ENCODE measurements at places on chromosomes 1 and 21.
A peak's percentile ranks its signal among the peaks of the same experiment; 100 is the strongest.

GRCh38 chr1:186189156-186189555 lies 185.9 kb downstream of the TPR start:
- DNase-seq: no peak

GRCh38 chr1:162530307-162530987 lies 31.1 kb upstream of the UAP1 start:
- DNase-seq: no peak

GRCh38 chr1:77282187-77282865 lies 507 bp downstream of the AK5 start:
- DNase-seq: peak; percentile 11

DNA sequence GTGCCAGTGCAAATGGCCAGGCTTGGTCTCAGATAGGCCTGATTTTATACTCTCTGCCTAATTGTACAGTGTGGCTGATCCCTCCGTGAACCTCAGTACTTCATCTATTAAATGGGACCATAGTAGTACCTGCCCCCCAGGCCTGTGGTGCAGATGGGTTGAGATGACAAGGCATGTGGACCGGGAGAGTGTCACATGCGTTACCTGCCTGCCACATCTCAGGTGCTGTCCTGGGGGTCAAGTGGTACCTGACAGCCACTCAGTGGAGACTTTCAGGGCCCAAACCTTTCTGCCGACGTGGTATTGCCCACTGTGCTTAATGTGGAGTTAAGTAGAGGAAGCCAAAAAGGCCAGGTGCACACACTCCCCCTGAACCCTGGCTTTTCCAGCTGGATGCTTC lies 197.3 kb downstream of the FOXD2 start:
- DNase-seq: no peak

- no peak for DNase-seq
These were observed 5.4 kb downstream of the BLACAT1 start for GRCh38 chr1:205450448-205450847.

GRCh38 chr1:61093525-61094137 lies 11.3 kb downstream of the NFIA start:
- no peak for DNase-seq

GRCh38 chr1:97905141-97905940 lies 15.5 kb downstream of the DPYD start:
- no peak for DNase-seq

DNA sequence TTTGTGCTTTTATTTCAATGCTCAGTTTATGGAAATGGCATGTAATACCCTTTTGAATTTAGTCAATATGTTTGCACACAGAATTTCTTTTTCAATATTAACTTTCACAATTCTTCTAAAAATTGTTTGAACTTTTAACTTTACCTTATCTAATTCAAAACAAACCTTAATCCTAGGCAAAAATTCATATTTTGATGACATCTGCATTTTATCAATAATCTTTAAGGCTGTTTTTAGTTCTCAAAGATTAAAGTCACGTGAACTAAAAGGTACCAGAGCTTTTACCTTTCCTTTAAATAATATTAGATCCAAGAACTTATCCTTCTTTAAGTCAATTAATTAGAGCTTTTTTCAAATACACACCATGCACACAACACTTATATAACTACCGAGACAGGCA lies 218.9 kb upstream of the NCAM2 start:
- no peak for DNase-seq

- DNase-seq: peak; percentile 62
These were observed 543 bp upstream of the EPHB2 start for GRCh38 chr1:22709891-22710700.

DNA sequence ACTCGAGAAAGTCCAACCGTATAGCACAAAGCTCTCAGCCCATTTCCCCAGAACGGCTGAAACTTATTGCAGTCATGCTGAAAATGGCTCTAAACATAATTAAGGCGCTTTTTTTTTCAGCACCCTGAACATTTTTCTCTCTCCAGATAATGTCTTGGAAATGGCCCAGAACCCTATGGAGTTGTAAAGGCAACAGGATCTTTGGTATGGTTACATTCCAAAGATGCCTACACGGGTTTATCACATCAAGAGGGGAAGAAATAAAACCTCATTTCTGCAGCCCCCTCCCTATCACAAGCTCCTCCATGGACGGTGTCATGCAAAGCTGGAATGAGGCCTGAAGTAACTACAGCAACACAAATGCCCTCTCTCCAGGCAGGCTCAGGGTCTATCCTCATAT lies 126.4 kb upstream of the GALNT2 start:
- no peak for DNase-seq

DNA sequence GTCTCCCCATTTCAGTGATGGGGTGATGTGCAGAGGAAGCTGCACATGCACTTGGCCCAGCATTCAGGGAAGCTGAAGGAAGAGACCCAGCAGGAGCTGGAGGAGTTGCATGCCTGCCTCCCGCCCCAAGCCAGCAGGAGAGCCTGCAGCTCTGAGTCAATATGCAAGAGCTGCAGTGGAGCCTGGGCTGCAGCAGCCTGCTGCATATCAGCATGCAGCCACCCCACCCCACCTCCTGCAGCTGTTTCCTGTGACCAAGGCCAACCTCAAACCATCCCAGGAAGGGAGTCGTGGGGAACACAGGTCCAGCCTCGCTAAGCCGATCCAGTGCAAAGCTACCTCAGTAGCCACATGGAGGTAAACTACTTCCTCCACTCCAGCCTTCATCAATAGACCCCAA lies 18.9 kb downstream of the AGT start:
- no peak for DNase-seq

DNA sequence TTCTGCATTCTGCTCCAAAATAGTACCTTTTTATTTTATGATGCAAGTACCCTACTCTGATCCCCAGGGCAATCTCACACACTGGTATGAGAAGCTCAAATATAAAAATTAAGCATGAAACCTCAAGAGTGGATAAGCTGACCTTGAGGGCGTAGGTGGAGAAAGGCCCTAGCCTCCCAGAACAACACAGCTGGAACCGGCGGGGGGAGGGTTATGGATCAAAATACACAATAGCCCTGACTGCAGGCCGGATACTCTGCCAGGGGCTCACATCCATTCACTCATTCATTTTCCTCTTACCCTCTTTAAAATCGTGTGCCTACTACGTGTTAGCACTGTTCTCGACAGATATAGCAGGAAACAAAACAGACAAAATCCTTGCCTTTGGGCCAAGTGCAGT lies 32.8 kb upstream of the ECE1 start:
- DNase-seq: no peak

DNA sequence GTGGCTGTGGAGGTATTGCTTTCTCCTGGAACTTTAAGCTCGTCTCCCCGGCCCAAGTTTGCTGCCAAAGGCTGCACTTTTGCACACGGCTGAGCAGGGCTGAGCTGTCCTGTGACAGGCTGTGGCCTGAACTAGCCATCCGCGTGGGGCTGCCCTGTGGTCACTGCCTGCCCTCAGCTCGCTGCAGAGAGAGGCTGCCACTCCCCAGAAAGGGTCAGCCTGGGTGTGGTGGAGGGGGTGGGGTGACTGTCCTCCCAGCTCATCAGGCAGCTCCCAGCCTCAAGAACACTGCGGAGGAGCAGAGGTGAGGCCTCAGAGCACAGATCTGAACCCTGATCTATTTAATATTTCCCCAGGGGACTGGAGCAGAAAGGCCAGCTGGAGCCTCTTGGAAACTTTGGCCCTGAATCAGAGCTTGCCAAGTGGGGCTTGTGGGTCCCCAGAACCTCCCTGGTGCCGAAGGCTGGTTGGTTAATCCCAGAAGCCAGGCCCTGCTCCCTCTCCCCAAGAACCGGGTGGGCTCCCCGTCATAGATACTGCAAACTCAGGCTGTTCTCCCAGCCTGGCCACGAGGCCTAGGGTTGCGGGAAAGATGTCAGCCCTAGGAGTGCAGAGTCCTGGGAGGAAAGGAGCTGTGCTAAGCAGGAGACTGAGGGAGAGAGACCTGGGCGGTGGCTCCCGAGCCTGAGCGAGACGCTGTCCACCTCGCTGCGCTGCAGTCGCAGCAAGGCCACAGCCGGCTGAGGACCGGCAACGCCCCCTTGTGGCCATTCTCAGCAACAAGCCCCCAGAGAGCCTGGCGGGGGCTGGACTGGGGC lies 125.1 kb upstream of the IPO9 start:
- peak; percentile 86 for DNase-seq

DNA sequence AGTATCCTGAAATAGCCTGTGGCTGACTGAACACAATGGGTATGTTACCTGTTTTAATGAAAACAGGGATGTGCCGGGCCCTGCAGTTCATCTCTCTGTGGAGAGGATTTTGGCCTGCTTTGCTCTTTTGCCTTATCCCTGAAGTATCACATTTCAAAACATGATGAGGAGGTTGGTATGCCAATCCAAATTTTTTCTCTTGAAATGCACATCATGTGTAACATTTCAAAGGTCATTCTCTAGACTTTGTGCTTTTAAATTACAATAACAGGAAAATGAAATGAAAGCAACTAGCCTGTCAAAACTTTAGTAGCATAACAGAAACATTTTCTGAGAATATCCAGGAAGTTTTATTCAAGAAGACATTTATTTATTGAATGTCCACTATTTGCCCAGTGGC lies 118.9 kb downstream of the SLC44A5 start:
- DNase-seq: no peak

DNA sequence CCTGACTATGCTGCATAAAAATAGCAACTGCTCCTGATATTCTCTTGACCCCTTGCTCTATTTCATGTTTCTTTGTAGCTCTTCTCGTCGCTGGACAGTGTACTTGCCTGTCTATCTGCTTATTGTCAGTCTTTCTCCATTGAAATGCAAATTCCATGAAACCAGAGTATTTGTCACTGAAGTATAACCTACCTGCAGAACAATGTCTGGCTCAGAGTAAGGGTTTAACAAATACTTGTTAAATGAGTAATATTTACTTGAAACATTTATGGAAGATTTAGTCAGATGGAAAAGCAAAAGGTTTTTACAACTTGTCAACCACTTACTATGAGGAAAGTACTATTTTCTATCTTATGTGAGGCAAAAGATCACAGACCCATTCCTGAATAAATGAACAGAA lies 19.9 kb upstream of the ERICH3 start:
- DNase-seq: no peak

DNA sequence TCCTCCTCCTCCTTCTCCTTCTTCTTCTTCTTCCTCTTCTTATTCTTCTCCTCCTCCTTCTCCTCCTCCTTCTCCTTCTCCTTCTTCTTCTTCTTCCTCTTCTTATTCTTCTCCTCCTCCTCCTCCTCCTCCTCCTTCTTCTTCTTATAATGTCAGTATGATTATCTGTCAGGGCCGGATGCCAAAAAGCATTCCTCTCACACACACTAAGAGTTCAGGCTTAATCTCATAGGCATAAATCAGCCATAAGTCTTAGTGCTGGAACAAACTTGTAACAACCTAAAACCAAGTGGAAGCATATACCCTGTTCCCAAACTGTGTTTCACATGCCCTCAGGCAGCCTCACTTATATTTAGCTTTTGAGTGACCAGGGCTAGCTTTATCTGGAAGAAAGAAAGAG lies 240.3 kb downstream of the LMX1A start:
- no peak for DNase-seq

GRCh38 chr1:214665606-214666110 lies 62.7 kb downstream of the CENPF start:
- DNase-seq: no peak

DNA sequence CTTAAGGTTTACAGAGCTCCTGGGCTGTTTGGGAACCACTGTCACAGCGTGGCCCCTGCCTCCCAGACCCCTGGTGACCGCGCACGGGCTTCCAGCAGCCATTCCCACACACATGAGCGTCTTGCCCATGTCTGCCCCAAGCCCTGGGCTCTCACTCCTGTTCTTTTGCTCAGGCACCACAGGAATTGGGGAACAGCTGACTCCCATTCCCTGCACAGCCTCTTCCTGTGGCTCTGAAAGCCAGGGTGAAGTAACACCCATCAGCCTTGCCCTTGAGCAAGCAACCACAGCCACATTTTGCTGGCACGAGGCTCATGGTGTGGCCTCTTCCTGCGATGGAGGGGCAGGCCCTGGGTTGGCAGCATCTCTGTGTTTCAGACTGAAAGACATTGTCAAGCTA lies 14.3 kb upstream of the GPR157 start:
- DNase-seq: peak; percentile 34

DNA sequence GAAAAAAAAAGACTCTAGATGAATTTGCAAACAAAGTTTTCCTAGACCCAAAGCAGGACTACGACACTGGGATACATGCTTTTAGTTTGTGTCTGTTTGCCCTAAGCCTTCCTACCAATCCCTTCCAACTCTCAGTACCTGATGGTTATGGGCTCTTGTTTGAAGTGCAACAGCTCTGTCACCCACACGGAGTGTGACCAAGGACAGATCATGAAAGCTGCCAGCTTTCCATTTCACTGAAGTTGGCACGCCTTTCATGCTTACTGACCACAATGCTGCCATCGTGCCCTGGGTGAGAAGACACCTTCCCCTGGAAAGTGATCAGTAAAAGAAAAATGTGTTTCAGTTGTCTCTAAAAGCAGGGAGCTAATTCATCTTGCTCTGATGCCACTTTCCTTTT lies 312.5 kb upstream of the PTBP2 start:
- no peak for DNase-seq

- DNase-seq: no peak
These were observed 708.1 kb downstream of the MRPL39 start for GRCh38 chr21:24899138-24899537.

- peak; percentile 64 for DNase-seq
These were observed 68.3 kb upstream of the TARDBP start for GRCh38 chr1:10943991-10944730.

DNA sequence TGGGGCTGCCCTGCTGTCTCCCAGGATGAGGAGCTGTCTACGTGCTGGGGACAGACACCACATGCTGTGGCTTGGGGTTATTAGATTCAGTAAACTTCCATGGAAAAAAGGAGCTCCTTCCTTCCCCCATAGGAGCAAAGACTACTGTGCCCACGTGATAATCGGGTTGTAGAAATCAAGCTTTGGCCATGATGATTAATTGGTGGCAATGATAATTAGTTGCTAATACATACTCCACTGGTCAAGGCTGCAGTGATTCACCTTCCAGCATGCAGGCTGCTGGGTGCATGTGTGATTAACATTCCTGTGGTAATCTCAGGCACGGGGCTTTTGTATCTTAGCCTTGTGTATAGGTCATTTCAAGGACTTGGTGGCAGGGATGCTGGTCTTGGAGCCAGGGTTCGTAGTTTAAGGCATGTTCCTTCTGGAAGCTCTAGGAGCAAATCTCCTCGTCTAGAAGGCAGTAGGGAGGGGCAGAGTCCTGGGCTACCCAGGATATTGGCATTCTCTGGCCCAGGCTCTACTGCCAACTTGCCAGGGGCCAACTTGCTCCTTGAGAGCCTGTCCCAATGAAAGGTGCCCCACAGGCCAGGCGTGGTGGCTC lies 41.4 kb downstream of the TMCO4 start:
- no peak for DNase-seq

- peak; percentile 39 for DNase-seq
These were observed 25.1 kb upstream of the TP53BP2 start for GRCh38 chr1:223870617-223871574.

GRCh38 chr1:205590777-205591513 lies 40.9 kb downstream of the ELK4 start:
- DNase-seq: no peak

DNA sequence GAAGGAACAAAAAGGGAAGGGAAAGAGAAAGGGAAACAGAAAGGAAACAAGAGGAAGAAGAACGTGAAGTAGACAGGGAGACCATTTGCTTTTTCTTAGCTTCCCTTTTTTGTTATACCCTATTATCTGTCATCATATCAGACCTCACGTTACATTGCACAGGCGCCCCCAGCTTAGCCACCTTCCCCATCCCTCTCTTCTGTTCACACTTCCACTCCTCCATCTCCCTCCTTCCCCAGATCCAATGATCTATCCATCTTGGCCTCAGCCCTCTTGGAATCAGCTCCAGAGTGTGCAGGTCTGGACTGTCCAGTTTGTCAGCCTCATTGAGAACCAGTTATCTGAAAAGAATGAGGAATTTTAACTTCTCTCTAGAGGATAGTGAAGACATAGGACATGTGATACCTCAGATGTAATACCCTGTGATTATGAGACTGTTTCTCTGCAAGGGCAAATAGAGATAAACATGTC lies 101.1 kb upstream of the ERRFI1 start:
- DNase-seq: no peak

Measured in body of pancreas (tissue), 4 donors.